Bronchial epithelial cell (primary cell): ENCODE measurements at places on chromosomes 12 and 14.

GRCh38 chr14:76760331-76761135 lies 735 bp upstream of the VASH1 start:
- no peak for DNase-seq

DNA sequence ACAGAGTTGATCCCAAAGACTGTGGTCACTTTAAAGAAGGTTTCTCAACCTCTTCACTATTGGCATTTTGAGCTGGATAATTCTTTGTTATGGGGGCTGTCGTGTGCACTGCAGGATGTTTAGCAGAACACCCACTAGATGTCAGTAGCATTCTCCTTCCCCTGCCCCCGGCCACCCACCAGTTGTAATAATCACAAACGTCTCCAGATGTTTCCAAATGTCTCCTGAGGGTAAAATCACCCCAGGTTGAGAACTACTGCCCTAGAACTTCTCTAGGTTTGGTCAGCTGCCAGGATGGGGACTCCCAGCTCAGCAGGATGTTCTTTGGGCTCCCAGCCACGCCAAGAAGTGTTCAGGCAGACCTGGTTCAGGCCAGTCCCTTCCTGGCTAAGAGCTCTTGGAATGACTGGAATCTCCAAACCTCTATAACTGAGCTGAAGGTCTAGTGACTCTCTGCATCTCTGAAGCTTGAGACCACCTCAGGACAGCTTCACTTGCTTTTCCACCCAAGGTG lies 12.5 kb upstream of the AJUBA start:
- DNase-seq: peak; percentile 22

DNA sequence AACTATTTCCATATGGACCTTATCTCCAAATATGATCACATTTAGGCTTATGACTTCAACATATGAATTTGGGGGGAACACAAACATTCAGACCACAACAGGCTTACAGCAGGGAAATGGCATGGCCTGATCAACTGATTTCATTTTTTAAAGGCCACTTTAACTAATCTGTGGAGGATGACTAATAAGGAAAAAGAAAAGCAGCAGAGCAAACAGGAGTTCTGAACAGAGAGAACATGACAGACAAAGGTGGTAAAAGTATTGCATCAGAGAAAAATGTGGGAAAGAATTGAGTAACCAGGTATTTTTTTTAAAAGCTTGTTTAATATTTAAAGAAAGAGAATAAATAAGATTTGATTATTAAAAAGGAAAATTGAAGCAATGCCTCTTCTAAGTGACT lies 366.1 kb upstream of the TMPO start:
- DNase-seq: peak; percentile 55

- no peak for DNase-seq
Observed at GRCh38 chr14:105527381-105527825, 1.0 kb downstream of the TMEM121 start.
